HEK293T (cell line): ENCODE measurements at places on chromosomes 1 and 21.
A peak's percentile ranks its signal among the peaks of the same experiment; 100 is the strongest.

DNA sequence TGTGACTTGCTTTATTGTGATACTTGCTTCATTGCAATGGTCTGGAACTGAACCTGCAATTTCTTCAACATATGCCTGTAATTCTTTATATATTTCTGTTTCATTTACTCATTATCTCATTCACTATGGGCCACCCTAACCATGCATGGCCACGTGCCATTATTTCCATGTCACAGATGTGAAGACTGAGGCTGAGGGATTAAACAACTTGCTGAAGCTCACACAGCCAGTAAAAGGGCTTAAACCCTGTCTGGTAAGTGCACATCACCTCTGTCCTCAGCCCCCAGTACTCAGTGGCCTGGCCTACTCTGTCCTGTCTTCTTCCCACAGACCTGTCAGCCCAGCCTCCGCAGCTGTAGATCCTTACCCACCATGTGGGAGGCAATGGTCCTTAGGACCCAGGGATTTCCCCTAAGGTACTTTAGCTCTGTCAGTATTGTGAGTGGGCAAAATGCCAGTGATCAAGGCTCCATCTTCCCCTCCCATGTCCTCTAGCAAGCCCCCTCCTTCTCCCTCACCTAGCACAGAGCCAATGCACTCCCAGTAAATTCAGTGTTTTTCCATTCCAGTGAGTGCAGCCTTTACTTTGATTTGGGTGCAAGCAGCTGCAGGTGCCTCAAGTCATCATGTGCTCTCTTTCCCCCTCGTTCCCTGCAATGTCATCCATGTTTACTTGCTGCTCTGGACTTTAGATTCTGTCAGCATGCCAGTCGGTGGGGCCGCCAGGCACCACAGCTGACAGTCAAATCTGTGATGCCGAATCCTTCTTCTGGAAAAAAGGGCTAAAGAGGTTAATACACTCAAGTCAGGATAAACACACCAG is 228.2 kb upstream of the PROX1 start:
- DNase-seq = no peak

DNA sequence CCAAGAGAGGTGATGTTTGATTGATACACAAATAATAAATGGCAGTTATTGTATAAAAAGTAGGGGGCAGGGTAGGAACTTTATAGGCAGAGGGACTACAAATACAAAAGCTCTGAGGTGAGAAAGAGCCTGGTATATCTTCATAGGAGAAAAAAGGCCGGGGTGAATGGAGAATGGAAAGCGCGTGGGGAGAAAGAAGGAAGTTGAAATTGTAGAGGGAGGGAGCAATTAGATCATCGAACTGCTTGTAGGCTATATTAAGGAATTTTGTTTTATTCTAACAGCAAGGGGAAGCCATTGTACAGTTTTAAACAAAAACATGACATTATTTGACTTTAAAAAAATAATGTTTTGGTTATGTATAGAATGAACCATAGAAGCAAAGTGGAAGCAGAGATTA is 147.4 kb downstream of the PDE4B start:
- no peak for DNase-seq

DNA sequence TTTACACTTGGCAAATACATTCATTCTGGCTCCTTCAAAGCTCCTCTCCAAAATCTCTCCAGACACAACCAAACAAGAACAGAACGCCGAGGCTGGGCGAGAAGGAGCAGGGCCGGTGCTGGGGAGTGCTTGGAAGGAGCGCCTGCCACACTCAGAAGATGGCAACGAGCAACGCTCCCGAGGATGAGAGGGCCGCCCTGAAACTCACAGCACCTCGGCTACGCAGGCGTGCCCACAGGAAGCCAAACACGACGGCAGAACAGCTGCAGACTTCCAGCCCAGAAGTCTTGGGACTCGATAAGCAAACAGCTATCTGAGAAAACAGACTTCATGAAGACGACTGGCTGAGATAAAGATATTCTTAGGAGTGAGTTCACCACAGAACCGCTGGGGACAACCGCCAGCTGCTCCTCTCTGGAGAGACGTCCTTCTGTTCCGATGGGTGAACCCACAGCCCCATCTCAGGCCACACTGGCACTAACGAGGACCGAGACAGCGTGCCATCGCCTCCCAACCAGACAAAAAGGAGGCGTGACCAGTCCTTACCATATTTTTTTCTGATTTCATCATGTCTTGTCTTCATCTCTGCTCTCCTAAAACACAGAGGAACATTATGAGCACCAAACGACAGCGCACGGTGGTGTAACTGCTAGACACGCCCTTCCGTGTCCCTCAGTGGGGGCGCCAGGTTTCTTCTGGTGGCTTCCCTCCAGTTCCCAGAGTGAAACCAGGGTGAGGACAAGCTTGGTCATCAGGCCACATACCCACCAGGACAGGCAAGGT is 18.6 kb downstream of the PTTG1IP start:
- no peak for DNase-seq

DNA sequence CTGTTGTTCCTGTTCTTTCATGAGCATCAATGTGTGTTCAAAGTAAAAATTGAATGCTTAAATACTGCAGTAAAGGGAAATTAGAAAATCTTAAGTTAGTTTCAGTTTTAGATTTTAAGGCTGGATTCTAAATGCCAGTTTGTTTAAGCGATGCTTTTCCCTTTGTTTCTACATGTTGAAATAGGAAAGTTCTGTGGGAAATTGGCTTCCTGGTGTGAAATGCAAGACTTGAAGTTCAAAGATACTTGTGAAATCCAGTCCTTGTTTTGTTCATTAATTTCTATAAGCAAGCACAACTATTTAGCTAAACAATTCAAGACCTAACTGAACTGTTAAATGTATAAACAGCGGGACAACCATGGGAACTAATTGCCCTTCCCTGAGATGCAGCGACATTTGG is 149.1 kb downstream of the LYPLAL1 start:
- DNase-seq = no peak

DNA sequence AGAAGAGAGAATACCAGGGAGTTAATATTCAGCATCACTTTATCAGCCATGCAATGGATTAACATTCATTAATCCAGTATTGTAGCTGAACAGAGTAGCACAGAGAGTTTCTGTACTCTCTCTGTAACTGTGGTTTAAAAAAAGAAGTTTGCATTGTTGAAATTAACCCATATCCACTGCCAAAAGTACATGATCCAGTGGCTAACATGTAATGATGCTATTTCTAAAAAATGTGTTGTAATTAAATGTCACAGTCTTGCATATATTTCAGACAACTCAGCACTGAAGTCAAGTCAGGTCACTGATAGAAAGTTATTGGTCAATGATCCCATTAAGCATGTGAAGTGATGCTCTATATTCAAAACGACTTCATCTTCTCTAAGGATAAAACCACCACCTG is 141.3 kb downstream of the NRIP1 start:
- no peak for DNase-seq

DNA sequence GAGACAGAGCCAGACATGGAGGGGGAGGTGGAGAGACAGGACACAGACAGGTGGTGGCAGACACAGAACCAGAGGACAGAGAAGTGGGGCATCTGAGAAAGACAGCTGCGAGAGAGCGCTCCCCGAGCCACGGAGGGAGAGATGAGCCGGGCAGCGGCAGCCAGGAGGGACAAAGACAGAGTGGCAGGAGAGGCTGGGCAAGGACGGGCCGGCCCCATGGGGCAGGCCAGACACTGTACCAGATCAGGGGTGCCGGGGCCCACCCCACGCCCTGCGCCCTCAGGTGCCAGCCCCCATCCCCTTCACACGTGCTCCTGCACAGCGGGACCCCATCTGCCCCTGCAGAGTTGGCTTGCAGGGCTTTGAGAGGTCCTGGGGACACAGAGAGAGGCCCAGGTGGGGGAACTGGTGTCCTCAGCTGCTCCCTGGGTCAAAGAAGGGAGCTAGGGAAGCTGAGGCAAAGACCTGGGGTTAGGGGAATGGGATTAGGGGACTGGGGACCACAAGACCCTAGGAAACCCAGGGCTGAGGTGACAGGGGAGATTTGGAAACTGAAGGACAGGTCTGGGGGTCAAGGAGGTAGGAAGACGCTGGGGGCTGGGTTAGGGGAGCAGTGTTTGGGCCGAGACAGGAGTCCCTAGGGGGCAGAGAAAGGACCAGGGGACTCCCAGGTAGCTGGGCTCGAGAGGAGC is 643 bp downstream of the FNDC5 start:
- DNase-seq = no peak

GRCh38 chr1:223334156-223334555 is 29.8 kb downstream of the SUSD4 start:
- no peak for DNase-seq

GRCh38 chr1:182784556-182785171 is 4.9 kb upstream of the NPL start:
- DNase-seq = peak; percentile 48

- DNase-seq = no peak
Observed at GRCh38 chr21:44376606-44377005, 23.2 kb downstream of the TRPM2 start.

DNA sequence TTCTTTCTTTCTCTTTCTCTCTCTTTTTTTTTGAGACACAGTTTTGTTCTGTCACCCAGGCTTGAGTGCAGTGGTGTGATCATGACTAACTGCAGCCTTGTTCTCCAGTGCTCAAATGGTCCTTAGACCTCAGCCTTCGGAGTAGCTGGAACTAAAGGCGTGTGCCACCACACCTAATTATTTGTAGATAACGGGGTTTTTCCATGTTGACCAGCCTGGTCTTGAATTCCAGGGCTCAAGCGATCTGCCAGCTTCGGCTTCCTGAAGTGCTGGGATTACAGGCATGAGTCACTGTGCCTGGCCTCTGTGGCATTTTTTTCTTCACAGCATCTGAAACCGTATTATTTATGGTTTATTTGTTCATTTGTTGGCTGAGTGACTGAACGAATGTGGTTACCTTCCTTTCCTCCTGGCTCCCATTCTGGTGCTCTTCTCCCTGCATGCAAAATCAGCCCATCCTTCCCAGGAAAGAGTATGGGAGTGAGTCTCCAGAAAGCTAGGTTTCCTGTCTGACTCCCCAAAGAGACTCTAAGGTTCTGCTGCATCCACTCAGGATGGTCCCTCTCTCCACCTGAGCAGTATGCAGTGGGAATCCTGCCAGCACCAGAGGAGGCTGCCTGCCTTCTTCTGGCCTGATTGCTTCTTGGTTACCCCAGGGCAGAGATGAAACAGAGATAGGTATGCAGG is 155.0 kb upstream of the BEND5 start:
- no peak for DNase-seq

DNA sequence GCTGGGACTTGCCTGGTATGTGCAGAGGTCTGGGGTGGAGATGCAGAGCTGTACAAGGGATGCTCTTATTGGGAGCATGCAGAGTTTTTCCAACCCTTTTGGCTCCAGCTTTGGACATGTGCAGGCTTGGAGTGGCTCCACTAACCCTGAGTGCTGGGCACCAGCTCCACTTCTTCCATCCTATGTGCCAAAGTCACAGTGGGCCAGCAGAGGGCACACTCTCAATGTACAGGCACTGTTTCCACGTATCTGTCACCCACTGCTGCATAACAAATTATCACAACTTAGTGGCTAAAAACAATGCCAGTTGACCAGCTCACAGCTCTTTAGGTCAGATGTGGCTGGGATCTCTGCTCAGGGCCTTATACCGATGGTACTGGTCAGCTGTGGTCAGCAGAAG is 631.8 kb downstream of the AJAP1 start:
- DNase-seq = no peak

GRCh38 chr1:92820024-92820423 is 11.8 kb upstream of the RPL5 start:
- no peak for DNase-seq

DNA sequence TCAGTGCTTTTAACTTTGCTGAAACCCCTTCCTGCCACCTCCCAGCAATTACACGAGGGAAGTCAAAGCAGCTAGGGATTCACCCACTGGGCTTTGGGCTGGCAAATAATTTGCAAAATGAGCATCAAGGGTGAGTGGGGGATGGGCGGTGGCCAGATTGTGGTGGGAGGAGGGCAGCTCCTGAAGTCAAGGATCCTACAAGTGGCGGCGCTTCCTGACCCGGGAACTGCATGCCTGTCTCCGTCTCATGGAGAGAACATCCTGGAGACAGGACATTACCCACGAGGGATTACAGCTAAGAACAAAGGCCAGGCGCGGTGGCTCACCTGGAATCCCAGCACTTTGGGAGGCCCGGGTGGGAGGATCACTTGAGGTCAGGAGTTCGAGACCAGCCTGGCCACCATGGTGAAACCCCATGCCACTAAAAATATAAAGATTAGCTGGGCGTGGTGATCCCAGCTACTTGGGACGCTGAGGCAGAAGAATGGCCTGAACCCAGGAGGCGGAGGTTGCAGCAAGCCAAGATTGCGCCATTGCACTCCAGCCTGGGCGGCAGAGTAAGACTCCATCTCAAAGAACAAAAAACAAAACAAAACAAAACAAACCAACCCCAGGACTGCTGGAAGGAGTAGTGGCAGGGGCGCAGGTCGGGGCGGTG is 12.9 kb downstream of the TTC34 start:
- DNase-seq = no peak

DNA sequence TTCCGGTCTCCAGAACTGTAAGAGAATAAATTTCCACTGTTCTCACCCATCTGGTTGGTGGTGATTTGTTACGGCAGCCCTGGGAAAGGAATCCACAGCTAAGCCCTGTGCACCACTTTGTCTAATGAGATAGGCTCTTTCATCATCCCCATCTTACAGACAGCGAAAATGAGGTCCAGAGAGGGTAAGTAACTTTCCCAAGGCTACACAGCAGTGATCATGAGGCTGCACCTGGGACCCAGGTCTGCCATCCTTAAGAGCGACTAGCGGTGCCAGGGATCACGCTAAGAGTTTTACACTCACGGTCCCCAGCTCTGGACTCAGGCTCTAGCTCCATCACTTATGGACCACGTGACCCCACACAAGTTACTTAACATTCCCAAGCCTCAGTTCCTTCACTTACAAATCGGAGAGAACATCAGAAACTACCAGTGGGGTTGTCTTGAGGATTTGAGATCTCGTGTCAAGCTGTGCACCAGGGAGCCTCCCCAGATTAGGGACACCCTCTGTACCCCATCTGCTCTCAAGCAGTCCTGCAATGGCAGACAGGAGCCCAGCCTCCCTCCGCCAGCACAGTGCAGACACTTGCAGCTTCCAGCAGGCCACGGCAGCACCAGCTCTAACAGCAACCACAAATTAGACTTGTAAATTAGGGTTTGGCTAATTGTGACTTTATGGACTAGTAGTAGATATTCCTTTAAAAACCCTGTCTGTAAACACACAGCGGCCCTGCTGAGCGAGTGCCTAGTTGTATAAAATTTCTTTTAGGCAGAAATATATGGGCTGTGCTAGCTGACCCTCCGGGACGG is 87.3 kb downstream of the DISP3 start:
- DNase-seq = no peak

DNA sequence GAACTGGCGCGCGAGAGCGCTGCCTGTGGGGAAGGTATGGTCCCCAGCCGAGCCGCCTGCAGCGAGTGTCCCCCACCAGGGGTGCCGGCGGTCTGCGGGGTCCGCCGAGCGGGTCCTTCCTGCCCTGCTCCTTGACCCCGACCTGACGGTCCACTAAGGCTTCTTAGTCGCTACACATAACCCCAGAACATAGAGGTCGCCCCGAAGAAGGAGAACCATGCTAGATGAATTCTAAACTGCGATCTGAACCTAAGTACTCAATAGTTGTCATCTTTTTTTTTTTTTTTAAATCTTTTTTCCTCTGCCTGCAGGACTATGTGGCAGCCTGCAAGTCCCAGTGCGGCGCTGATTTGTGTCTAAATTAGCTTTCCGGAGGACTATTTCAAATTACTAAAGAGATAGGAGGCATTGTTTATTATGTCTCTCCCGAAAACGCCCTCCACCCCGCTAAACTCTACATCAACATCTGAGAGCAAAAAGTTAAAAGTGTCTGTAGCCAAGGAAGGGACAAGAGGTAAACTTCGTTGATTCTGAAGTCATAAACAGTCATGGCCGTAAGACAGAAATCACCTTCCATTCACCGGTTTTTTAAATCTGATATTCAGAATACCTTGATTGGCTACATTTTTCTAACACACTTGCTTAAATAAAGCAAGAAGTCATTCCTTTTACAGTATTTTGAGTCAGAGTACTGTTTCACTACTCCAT is 476 bp downstream of the AXDND1 start:
- DNase-seq = no peak
